Stimulated activated CD4-positive, alpha-beta T cell treated with anti-CD3 and anti-CD28 coated beads, Interleukin-1b, Interleukin-23, amount 100 ng/mL, for 48 hours (primary cell): ENCODE measurements at places on chromosomes 1 and 21.

DNA sequence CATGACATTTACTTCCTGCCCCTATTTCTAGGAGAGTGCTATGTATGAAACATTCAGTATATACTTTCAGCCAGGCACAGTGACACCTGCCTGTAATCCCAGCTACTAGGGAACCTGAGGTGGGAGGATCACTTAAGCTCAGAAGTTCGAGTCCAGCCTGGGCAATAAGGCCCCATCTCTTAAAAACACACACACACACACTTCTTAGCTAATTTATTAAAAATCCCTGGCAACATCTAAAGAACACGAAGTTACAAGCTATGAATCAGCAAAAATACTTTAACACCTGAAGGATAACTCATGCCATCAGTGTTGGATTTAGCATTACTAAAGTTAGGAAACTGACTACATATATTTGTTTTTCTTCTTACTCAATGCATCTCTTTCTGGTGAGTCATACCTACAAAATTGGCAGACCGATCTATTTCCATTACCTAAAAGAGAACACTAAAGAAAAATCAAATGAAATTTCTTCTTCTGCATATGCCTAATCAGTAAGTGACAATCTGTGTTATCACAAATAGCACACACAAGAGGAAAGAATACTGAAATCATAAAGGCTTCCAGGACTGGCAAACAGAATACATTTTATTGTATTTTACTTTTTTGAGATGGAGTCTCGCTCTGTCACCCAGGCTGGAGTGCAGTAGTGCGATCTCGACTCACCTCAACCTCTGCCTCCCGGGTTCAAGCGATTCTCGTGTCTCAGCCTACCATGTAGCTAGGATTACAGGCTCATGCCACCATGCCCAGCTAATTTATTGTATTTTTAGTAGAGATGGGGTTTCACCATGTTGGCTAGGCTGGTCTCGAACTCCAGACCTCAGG, 41.4 kb downstream of the RNF115 start:
- no peak for DNase-seq

DNA sequence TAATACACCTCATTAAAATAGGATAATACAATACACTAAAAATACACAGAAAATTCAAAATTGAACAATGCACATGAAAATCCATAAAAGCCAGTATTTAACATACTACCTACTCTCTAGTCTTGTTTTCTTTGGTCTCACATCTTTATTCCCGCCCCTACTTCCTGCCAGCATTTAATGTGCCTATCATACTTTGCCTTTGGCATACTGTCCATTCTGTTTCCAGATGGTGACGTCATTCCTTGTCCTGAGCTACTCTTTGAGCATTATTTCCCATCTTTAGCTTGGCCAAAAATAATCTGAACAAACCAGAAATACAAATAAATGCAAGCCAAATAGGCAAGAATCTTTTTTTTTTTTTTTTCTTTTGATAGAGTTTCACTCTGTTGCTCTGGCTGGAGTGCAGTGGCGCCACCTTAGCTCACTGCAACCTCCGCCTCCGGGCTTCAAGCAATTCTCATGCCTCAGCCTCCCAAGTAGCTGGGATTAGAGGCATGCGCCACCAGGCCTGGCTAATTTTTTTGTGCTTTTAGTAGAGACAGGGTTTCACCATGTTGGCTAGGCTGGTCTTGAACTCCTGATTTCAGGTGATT, 4.4 kb downstream of the HFM1 start:
- no peak for DNase-seq

- no peak for DNase-seq
Observed at GRCh38 chr1:3496916-3497315, 42.5 kb downstream of the ARHGEF16 start.

DNA sequence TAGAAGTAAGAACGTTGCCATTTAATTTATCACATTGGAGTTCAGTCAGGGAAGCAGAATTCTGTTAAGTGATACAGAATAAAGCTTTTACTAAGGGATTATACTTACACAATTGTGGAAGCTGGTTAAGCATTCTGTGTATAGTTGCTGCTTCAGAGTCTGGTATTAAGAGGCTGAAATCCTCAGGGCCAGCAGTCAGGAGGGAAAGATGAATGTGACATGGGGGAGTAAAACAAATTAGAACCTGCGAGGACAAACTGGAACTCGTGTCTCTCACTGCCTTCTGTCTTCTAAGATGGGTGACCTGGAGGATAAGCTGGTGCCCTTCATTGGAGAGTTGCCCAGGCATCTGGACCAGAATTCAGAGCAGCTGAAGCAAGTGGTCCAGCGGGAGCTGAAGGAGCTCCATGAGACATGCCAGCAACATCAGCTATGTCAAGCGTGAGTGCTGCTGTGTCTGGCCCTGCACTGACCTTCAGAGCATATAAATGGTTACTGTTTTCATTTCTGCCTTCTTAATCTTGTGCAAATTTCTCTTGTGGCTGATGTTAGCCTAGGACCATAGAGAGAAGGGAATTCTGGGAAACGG, 23.0 kb downstream of the MARK1 start:
- DNase-seq: no peak
